Natural killer cell treated with Interleukin-12 subunit alpha and Interleukin-12 subunit beta and Interleukin-15 and Interleukin-18, amount 100 ng/mL, for 72 hours (primary cell): ENCODE measurements at places on chromosomes 7 and 10.

DNA sequence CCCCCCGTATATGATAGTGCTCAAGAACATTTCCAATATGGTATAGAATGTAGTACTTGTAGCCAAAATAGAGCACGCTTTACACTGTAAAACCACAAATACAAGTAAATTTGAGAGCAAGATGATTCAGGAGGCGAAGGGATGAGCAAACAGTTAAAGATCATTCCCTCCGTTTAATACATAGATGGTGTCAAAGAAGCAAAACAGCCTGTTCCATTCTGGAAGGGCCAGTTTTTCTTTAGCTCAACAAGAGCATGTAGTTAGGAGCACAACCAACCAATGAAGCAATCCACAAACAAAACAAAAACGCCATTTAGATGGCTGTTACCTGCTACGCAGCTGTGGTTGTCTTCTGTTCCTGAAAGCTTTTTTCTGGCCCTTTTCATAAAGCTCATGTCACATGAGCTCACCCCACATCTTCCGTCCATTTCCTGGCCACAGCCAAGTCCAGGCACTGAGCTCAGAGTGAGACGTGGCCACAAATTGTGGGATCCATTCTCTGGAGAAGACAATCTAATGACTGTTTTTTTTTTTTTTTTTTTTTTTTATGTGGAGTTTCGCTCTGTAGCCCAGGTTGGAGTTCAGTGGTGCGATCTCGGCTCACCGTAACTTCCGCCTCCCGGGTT, 185.6 kb downstream of the FANK1 start:
- DNase-seq, result no peak

- DNase-seq, result no peak
Observed at GRCh38 chr10:101257084-101257483, 27.8 kb upstream of the LBX1 start.

GRCh38 chr7:131151034-131151433, 176.6 kb upstream of the MKLN1 start:
- DNase-seq, result no peak

- no peak for DNase-seq
Observed at GRCh38 chr7:143938379-143939243, 3.6 kb downstream of the OR2F2 start.

DNA sequence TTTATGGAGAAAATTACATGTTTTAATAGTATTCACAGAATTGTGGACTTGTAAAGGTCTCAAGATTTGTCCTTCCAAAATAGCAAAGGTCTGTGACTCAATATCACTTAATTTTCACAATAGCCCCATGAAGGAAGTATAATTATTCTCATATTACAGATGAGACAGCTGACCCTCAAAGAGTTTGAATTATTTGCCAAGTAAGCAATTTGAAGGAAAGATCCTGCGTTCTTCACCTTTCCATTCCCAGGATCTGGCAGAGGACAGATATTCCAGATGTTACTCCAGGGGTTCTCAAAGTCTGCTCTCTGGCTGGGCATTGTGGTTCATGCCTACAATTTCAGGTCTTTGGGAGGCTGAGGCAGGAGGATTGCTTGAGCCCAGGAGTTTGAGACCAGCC, 559.4 kb upstream of the AUTS2 start:
- no peak for DNase-seq

DNA sequence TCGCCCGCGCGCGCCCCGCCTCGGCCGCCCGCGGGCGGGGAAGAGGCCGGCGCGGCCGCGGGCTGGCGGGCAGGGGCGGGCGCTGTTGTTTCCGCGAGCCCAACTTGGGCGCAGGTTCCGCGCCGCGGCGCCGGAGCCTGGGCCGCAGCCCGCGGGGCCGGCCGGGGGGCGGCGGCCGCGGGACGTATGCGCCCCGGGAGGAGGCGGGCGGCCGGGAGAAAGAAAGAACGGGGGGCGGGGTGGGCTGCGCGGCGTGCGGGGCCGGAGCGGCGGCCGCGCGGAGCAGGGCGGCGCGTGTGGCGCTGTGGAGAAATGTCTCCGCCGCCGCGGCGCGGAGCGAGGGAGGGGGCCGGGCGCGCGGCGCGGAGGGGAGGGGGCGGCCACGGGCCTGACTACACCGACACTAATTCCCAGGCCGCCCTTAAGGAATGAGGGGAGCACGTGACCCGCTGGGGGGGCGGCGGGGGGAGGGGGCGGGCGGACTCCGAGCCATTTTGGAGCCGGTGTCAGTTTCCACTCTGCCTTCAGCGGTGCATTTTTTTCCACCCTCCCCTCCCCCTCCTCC, at the start of gene BMI1:
Gene BMI1, plus strand, starts transcription at position 509 of the 565 bp plus-strand sequence. CDS start 5,351 bp downstream, outside the sequence.
- DNase-seq, result peak; percentile 69

GRCh38 chr7:44624318-44624717, 17.9 kb downstream of the OGDH start:
- DNase-seq, result no peak

GRCh38 chr10:6140965-6141295, 52.1 kb downstream of the RBM17 start:
- no peak for DNase-seq

GRCh38 chr10:35606430-35606829, 1.3 kb downstream of the GJD4 start:
- DNase-seq, result no peak

GRCh38 chr7:49295146-49295545, 370.8 kb downstream of the CDC14C start:
- DNase-seq, result no peak

DNA sequence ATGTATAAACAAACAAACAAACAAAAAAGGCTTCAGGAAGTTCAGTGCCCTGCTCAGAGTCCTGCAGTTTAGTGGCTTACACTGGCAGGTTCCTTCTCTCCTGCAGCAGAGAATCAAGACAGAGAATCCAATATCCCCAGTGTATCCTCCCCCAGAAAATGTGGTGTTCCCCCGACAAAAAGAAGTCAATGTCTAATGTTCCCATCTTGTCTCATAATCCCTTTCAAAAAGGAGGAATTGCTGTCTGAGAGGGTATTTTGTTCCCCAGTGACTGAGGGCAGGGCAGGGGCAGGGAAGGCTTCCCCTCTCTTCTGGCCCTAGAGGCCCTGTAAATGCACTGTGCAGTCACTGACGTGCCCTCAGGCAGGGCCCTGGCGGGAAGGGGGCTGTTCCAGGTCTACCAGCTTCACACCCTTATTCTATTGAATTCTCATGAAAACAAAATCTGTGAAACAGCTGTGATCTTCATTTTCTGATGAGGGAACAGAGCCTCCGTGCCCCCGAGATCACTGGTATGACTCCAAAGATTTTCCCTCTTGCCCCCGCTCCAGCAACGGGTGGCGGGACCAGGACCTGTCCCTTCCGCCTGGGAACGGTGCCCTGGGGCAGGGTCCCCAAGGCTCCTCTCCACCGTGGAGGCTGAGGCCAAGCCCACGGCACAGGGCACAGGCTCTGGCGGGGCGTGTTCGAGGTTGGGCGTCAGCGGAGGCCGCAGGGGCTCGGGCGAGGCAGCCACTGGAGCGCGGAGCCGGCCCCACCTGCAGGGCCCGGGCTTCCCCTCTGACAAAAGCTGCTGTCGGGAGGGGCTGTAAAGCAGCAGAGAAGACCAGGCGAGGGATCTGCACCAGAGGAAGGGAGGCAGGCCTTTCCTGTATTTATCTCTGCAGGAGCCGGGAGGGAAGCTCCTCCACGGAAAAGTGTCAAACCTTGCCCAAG, 13.4 kb upstream of the WDFY4 start:
- no peak for DNase-seq

DNA sequence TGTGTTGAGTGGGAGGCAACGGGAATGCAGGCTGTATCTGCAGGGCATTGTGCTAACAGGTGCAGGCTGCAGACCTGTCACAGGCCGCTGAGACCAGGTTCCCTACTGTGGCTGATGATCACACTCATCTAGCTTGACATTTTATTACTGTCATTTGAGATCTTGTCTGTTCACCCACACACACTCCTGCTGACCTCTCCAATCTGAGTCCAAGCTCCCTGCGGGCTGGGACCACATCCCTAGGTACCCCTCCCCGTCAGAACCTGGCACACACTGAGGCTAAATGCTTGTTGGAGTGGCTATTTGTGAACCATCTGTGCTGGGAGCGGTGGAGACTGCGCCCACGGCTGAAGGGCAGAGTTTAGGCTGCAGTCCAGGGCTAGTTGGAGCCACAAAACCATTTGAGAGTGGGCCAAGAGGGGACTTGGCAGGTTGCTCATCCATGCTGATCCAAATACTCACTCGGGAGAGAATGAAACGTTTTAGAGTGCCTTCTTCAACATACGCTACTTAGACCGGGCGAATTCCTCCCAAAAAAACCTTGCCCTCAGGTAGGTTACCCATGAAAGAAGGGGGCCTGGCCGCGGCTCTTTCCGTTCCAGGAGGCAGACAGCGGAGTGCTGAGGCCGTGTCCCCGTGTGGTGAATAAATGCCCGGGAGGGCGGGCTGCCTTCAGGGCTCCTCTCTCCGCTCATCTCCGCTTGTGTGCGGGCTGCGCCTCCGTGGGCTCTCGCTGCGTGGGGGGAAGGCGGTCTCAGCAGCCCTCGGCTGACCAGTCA, 164.4 kb downstream of the RGS10 start:
- no peak for DNase-seq

DNA sequence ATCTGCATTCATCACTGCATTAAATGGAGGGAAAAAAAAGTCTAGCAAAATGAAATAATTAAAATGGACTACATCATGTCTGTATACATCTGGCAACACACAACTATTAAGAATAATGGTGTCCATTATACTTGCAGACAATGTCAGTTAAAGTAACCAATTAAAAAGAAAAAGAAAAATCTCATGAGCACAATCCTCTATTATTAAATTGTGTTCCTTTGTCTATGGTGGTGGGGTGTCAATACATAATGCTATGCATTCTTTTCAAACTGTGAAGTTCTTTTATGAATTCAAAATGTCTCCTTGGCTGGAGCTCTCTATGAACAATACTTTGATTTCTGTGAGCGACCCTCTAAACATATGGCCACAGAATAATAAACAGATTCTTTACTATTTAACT, 63.5 kb downstream of the NRP1 start:
- no peak for DNase-seq

DNA sequence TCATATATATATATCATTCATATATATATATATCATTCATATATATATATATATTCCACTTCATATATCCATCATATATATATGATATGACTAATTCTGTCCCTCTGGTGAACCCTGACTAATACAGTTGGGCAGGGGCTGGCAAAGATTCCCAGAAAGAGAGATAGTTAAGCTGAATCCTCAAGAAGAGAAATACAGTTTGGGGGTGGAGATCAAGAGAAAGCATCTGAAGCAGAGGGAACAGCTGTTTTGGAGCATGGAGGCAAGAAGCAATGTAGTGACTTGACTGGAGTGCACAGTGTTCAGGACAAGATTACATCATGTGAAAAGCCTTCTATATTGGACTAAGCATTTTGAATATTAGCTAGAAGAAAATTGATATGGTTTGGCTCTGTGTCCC, 540.7 kb downstream of the MAGI2 start:
- no peak for DNase-seq

GRCh38 chr7:28731092-28731658, 227.0 kb downstream of the TRIL start:
- no peak for DNase-seq

DNA sequence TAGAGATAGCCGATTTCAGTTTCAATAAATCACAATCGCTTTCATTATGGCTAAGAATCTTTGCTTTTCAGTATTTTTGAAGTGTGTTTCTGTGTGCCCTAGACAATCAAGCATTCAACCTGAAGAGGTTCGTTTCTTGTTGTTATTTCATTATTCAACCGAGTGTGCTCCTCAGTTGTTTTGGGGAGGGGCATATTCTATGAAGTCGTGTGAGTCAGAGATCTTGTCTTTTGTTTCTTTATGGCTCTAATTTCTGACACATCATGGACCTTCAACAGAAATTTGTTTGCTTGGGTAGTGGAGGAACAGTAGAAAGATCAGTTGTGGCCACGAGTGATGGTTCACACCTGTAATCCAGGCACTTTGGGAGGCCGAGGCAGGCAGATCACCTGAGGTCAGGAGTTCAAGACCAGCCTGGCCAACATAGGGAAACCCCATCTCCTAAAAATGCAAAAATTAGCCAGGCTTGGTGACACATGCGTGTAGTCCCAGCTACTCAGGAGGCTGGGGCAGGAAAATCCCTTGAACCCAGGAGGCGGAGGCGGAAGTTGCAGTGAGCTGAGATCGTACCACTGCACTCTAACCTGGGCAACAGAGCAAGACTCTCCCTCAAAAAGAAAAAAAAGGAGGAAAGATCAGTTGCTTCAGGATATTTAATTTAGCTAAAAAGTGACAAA, 38.3 kb downstream of the C1QL3 start:
- no peak for DNase-seq

GRCh38 chr10:60521974-60522405, 132.3 kb upstream of the ANK3 start:
- no peak for DNase-seq

- DNase-seq, result peak; percentile 57
Observed at GRCh38 chr7:156985101-156985992, 25.1 kb downstream of the MNX1 start.

- DNase-seq, result no peak
Observed at GRCh38 chr7:134905375-134905774, 80.9 kb upstream of the AGBL3 start.

GRCh38 chr10:117677890-117678500, 135.4 kb downstream of the EMX2 start:
- DNase-seq, result no peak

- no peak for DNase-seq
Observed at GRCh38 chr10:89029181-89029580, 38.6 kb downstream of the FAS start.

DNA sequence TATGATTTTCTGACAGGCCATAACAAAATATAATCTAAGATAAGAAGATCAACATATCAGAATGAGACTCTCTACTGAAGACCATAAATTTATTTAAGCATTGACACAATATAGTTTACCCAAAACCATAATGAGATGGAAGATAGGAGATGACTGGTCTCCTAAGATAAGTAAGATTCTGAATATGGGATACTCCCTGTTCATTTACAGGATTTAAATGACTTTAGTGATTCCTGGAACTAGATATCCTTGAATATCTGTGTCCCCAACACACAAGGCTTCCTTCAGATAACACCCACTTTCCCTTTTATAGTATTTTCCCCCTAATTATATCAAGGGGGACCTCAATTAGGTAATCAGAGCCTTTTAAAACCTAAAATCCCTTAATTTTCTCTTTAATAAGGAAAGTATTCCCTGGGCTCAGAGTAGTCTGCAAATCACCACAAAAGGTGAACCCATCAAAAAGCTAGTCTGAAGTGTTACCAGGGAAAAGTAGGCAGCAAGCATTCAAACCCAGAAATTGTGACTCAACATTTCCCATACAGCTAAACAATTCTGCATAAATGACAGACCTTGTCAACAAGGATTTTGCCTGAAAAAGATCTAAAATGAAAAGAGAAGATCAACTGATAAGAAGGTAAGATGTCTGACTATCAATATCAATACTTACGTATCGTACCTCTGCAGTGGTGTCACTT, 99.9 kb downstream of the CNOT4 start:
- no peak for DNase-seq

DNA sequence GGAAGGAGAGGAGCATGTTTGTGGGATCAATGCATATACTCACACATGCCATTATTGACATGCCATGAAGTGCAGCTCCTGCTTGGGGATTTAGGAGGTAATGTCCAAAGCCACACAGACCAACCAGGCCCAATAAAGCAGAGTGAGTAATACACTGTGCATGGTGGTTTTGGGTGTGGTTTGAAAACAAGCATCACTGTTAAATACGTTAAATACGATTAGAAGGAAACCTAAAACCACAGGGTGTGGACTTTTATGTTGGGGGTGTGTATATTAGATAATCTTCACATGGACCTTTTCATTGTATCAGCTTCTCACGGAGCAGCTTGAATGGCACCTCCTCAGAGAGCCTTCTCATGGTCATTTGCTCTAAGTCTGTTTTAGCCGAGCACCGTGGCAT, 10.4 kb upstream of the EIF3A start:
- DNase-seq, result no peak
